ENCODE measurements at places on chromosomes 3 and 15. TPM values are rescaled to one million over a fixed set of nuclear protein-coding genes. Genes with fewer than 3 reads are reported as not detected.

- DNase-seq, result no peak
Measured at GRCh38 chr3:102530415-102531181, 95.8 kb downstream of the ZPLD1 start.

DNA sequence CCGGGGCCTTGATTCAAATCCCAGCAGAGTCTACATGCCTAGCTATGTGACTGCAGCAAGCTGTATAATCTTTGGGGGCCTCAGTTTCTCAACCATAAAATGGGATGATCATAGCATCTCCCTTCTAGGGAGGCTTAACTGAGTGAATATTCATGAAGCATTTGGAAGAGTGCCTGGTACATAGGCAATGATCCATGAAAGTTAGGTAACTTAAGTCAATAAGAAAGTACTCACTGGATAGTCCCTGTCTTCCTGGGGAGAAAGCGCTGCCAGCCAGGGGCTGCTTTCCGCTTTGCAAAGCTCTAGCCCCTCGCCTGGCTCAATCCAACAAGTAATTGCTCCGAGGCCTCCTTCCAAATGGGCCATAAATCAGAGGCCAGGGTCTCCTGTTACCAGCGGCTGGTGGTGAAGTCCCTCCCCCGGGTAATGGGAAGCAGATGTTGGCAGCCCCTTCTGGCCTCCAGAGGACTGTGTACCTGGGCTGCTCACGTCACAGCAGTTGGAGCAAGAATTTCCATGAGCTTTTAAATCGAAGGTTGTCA lies 521.9 kb upstream of the PROK2 start:
- DNase-seq, result no peak

GRCh38 chr3:102037209-102037608 lies 187.9 kb downstream of the NFKBIZ start:
- DNase-seq, result no peak

- DNase-seq, result no peak
Measured at GRCh38 chr15:73927003-73927475, 777 bp downstream of the LOXL1 start.

DNA sequence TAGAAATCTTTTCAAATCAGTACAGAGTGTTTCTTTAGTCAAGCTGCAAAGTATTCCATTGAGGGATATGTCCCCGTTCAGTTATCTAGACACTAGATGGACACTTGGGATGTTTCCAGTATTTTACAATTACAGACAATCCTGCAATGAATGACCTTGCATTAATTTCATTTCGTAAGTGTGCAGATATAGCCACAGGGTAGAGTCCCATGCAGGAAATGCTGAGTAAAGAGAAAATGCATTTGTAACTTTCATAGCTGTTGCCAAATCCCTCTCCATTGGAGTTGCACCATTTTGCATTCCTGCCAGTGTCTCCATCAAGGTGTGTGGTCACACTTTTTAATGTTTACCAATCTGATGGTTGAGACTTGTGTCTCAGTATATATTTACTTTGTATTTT lies 92.5 kb downstream of the LIPC start:
- DNase-seq, result no peak

DNA sequence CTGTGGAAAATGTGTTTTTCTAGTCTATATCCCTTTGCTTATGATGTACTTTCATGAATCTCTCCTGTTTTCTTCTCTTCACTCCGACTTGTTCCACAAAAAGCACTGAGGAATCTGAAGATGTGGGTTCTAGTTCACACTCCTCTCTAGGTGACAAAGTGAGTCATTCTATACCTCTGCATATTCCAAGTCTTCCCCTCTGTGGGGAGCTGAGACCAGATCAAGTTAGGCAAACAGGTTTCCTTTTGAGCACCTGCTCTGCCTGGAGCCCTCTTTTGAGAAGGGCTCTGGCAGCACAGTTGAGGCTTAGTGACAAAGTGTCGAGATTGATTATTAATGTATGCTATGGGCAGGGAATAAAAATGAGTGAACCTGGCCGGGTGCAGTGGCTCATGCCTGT lies 82.4 kb upstream of the VGLL4 start:
- DNase-seq, result no peak

DNA sequence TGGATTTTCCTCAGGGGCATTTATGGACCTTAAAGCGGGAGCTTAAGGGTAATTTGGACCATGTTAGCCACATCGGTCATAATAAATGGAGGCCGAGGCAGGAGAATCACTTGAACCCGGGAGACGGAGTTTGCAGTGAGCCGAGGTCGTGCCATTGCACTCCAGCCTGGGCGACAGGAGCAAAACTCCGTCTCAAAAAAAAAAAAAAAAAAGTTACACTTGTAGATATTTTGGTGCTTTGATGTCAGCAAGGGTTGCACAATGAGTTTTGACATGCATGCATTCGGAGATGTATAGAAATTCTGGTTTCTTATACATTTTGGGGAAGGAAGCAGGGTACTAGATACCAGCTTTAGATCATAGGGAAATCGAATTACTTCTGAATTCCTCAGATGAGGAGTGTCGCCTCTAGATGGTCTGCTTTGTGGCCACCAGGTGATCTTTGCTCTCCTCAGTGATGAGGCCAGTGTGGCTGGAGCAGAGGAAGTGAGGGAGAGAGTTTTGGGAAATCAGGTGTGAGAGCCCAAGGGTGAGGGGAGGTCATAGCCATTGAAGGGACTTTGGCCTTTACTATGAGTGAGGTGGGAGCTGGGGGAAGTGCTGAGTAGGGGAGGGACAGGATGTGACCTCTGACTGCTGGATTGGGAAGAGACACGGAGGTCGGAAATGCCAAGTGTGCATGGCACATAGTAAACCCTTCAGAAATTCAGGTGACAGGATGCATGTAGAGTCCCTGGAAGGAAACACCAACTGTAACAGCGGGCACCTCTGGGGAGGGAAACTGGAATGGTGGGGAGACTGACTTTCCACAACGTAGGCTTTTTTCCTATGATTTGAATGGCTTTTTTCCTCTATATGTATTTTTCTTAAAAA lies 8.4 kb upstream of the RBSN start:
- DNase-seq, result no peak

GRCh38 chr3:157844216-157844615 lies 262.0 kb downstream of the SHOX2 start:
- no peak for DNase-seq

- DNase-seq, result no peak
Measured at GRCh38 chr3:194397757-194398312, 1.2 kb downstream of the GP5 start.

DNA sequence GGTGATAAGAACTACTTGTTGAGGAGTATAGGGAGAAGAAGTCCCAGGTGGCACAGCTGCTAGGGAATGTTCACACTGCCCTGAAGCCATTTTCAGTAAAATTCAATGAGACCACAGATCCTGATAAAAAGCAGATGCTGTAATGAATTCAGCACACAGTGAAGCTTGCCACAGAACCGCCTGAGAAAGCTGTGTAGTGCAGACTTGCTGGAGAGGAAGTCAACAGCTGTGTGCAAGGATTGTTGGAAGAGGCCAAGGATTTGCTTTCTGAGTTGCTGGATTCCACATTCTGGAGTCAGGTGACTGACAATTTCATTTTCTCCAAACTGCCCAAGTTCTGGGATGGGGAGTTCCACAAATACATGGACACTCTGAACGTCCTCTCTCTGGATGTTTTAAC lies 70.9 kb downstream of the ANP32A start:
- DNase-seq, result no peak

- DNase-seq, result no peak
Measured at GRCh38 chr3:97306226-97306625, 458.3 kb upstream of the ARL6 start.

- no peak for DNase-seq
Measured at GRCh38 chr3:129413687-129414506, 14.5 kb downstream of the EFCAB12 start.

DNA sequence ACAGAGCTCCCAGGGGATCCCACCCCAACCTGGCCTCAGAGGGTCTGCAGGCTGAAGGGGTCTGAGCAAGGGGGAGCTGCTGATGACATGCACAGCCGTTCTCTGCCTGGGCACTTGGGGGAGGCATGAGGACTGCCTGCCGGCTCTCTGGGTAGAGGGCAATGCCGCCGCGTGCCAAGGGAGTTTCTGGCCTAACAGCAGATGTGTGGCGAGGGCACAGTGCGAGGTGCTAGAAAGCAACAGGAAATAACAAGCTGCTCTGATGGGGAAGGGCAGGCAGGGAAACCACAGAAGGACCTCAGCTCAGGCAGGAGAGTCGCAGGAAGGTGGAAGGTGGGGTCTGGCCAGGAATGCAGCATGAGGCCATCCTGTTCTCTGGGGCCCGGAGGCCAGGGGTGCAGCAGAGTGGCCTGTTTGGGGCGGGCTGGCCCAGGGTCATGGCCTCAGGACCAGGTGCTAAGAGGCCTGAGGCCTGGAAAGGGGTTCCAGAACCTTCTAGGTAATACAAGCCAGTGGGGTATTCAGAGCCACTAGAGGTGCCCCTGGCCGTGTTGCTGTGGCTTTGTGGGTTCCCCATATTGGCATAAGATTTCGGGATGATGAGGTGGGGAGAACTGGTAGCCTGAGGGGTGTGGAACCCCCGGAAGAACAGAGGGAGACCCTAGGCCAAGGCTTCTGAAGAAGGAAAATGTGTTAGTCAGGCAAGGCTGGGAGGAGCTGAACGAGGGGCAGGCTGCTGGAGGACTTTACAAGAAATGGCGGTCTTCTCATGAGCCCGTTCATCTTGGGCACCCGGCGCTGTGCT lies 41.2 kb downstream of the RGMA start:
- no peak for DNase-seq

DNA sequence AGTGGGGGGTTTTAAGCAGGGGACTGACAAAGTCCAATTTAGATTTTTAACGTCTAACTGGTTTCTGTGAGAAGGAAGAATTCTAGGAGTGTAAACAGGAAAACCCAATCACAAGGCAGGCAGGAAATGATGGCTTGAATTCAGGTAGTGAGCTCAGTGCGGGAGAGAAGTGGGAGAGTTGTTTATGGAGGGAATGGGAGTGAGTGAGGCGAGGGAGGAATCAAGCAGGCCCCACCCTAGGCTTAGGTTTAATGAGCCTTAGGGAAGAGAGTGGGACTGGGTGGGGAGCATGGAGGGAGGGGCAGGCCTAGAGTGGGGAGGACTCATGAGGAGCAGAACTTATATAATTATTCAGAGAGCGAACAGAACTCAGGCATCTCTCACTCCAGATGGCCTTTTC lies 17.9 kb downstream of the VIPR1 start:
- no peak for DNase-seq

The CCDC39 gene
- not detected for total RNA-seq

The DPPA2 gene
- not detected for total RNA-seq

The ZNF660 gene
- total RNA-seq, result 3.8 TPM

The HRG gene
- total RNA-seq, result not detected

The GPR160 gene
- 2.3 TPM for total RNA-seq

The AADACL2 gene
- total RNA-seq, result not detected
